ENCODE measurements at places on chromosomes 5 and 9.

DNA sequence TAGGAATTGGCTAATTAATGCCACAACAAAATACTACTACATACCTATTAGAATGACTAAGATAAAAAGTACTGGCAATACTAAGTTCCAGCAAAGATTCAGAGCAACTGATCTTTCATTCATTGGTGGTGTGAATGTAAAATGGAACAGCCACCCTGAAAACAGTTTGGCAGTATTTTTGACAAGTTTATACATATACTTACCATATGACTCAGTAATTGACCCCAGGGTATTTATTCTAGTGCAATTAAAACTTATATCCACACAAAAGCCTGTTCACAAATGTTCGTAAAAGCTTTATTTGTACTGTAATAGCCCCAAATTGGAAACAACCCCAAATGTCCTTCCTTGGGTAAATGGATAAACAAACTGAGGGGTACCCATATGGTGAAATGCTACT, 270.8 kb upstream of the ACTBL2 start:
- no peak for DNase-seq

DNA sequence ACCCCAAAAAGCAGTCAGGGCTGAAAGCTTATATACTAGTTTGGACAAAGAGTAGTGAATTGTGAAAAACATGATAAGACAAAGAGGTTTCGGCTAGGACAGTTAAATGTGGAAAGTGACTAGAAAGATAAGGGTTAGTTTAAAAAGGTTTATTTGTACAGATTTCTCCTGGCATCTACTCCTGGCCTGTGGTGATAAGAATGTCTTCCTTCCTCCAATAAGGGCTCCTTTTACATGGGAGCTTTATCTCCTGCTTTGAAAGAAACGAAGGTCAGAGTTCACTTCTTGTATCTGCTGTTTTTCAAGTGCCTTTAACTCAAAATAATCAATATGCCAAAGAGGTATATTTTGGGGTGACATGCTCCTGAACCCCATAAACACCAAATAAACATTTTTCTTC, 776.1 kb upstream of the COX7C start:
- no peak for DNase-seq

GRCh38 chr9:77810637-77811119, 162.6 kb upstream of the GNA14 start:
- DNase-seq = no peak

GRCh38 chr9:18743971-18744370, 270.0 kb downstream of the ADAMTSL1 start:
- no peak for DNase-seq

All from hematopoietic multipotent progenitor cell (in vitro differentiated cells).